ENCODE measurements at places on chromosomes 3 and 15.

DNA sequence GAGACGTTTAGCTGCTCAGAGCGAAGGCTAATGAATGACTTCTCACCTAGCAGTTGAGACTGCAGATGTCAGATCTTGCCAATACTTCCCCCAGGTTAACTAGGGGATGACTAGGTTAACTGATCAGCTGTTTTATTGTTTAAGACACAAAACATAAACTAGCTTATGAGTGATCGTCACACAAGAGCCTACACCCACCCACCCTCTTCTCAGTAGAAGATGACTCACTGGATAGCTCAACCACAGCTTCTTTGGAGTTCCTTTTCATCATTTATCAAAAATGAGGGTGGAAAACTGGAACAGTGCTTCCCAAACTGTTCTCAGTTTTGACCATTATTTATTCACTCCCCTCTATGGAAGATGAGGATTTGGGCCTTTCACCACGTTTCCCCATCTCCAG lies 25.2 kb downstream of the GASK1A start:
- no peak for DNase-seq

GRCh38 chr3:13782501-13782900 lies 97.4 kb downstream of the WNT7A start:
- no peak for DNase-seq

GRCh38 chr3:70989174-70989573 lies 594.4 kb downstream of the FOXP1 start:
- no peak for DNase-seq

- DNase-seq: no peak
These were observed 186.5 kb upstream of the LINGO1 start for GRCh38 chr15:77819048-77819850.

DNA sequence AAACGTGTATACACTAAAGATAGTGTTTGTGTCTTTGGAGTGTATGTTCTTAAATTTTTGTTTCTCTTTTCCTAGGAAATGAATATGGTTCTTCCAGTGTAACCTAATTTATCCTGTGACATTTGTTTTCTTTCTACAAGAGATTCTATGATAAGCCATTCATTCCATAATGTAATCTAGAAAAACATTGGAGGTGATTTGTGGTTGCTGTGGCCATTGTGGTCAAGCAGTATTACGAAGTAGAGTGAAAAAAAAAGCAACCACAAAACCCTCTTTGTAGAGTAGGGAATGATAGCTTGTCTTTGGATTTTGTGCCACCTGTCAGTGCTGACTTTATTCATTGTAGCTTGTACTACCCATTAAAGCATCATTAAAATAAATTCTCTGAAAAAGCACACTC lies 1209.6 kb downstream of the ZPLD1 start:
- DNase-seq: no peak

DNA sequence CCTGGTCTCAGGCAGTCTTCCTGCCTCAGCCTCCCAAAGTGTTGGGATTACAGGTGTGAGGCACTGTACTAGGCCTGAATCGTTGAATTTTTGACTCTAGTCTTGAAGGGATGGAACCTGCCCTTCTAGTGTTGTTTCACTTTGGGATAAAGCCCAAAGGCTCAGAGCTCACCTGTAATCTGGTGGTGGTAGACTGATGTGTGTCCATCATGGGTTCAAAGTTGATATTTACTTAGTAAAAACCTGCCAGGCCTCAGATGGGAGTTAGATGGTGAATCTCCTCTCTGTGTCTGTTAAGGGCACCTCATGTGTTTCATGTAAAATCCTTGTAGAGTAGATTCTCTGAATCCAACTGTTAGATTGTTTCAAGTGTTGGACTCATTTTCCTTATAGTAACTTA lies 41.1 kb downstream of the FNDC3B start:
- no peak for DNase-seq

DNA sequence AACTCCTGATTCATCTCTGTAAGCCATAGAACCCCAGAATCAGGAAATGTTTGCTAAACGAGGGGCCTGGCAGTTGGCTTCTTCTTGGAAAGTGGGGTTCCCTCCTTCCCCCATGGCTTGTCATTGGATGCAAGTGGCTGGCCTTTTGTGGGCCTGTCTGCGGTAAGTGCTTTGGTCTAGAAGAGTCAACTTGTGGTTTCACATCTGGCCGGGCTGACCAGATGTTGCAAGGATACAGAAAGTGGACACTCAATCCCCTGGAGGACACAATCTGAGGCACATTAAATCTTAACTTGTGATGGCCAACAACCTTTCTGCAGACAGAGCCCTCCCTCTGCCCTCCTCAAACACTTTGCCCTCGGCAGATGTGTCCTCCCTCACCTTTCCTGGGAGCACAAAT lies 1.1 kb downstream of the FAH start:
- no peak for DNase-seq

GRCh38 chr3:43854283-43854682 lies 163.5 kb downstream of the ABHD5 start:
- DNase-seq: no peak

GRCh38 chr3:100776097-100776729 lies 66.9 kb downstream of the TFG start:
- DNase-seq: no peak

GRCh38 chr3:44893097-44893496 lies 18.7 kb downstream of the TGM4 start:
- no peak for DNase-seq

- no peak for DNase-seq
These were observed 492.4 kb downstream of the MCTP2 start for GRCh38 chr15:94723801-94724200.

Measured in NCI-H187 treated with DMSO at 0.1 percent for 48 hours (cell line).